ENCODE measurements at places on chromosomes 3 and 15. TPM values are rescaled to one million over a fixed set of nuclear protein-coding genes. Genes with fewer than 3 reads are reported as not detected.
A peak's percentile ranks its signal among the peaks of the same experiment; 100 is the strongest.

RPL39L gene
- 14.5 TPM for total RNA-seq

XCR1 gene
- total RNA-seq = not detected

TKT gene
- 181 TPM for total RNA-seq

- no peaks in the 10 kb centered on the region for H3K27me3 ChIP-seq
- H3K36me3 ChIP-seq = peaks cover 34% of the 10 kb centered on the region
- no peak for DNase-seq
- no peak overlapping the region for H3K4me3 ChIP-seq
- H3K27ac ChIP-seq = no peak overlapping the region
These were observed 49.7 kb downstream of the KLHL25 start for GRCh38 chr15:85745023-85745422.

GRCh38 chr15:61079529-61079928, 149.6 kb downstream of the RORA start:
- H3K27ac ChIP-seq = no peak overlapping the region
- no peak overlapping the region for H3K4me3 ChIP-seq
- peaks cover 25% of the 10 kb centered on the region for H3K4me1 ChIP-seq
- DNase-seq = no peak

- H3K4me3 ChIP-seq = no peak overlapping the region
- H3K27me3 ChIP-seq = no peaks in the 10 kb centered on the region
- DNase-seq = no peak
- H3K36me3 ChIP-seq = peaks cover 8% of the 10 kb centered on the region
- peaks cover 5% of the 10 kb centered on the region for H3K4me1 ChIP-seq
- no peak overlapping the region for H3K27ac ChIP-seq
These were observed 38.3 kb downstream of the PXYLP1 start for GRCh38 chr3:141269961-141270360.

DNA sequence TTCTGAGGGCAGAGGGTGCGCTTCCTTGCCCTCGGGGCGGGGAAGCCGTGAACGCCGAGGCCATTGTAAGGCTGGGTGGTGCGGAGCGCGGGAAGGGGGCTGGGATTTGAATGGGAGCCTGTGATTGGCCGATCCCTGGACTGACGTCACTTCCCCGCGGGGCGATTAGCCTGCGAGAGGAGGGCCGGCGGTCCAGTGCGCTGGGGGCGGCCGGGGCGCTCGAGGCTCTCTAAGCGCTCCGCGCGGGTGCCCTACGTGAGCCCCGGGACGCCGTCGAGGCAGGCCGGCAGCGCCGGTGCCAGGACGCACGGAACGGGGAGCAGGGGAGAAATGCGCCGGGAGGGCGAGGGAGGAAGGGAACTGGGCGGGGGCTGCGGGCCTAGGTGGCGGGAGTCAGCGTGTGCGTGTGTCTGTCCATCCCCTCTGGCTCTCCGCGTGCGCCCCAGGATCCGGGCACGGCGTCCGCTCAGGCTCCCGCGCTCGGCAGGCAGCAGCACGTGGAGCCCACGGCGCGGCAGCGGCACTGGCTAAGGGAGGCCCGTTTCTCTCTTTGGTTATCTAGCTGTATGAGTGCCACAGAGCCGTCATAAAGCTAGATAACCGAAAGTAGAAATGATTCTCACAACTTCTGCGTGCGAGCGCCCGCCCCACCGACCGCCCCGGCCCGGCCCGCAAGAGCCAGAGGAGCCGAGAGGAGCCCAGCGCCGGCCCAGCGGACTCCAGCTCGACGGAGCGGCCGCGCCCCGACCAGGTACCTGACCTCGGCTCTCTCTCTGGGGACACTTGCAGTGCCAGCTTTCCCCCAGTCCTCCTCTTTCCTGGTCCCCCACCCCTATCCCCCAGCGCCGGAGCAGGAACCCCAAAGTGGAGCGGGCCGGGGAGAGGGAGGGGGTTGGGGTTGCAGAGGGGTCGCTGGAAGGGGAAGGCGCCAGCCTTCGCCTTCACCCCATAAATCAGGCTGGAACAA, 33.1 kb upstream of the POLG start:
- peak overlapping the region; percentile 26 for H3K4me3 ChIP-seq
- no peaks in the 10 kb centered on the region for H3K36me3 ChIP-seq
- H3K27ac ChIP-seq = no peak overlapping the region
- no peak for DNase-seq

- no peaks in the 10 kb centered on the region for H3K27me3 ChIP-seq
- H3K4me3 ChIP-seq = no peak overlapping the region
- no peak overlapping the region for H3K27ac ChIP-seq
- H3K4me1 ChIP-seq = peaks cover 22% of the 10 kb centered on the region
These were observed 17.2 kb upstream of the CD200 start for GRCh38 chr3:112315791-112316190.

DNA sequence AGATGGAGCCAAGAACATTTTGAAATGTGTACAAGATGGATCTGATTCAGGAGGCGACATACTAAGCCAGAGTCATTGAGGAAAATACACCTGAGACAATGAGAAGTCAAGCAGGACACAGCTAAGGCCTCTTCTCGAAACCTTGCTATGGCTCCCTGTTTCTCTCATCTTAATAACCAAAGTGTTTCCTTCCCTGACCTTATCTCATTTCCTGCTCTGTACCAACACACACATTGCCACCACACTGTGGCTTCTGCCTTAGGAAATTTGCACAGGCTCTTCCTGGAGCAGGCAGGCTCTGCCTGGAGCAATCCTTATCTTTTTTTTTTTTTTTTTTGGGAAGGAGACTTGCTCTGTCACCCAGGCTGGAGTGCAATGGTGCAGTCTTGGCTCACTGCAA, 36.6 kb downstream of the OXSM start:
- no peak overlapping the region for H3K4me3 ChIP-seq
- H3K27me3 ChIP-seq = no peaks in the 10 kb centered on the region
- H3K4me1 ChIP-seq = peaks cover 18% of the 10 kb centered on the region

- H3K4me1 ChIP-seq = peaks cover 46% of the 10 kb centered on the region
- H3K36me3 ChIP-seq = peaks cover 36% of the 10 kb centered on the region
- no peak overlapping the region for H3K4me3 ChIP-seq
- peak overlapping the region; percentile 51 for H3K27ac ChIP-seq
These were observed 74.9 kb downstream of the TOP2B start for GRCh38 chr3:25589783-25590258.

- peaks cover 18% of the 10 kb centered on the region for H3K4me1 ChIP-seq
- no peak overlapping the region for H3K4me3 ChIP-seq
- H3K27me3 ChIP-seq = no peaks in the 10 kb centered on the region
These were observed 405.8 kb upstream of the ADAMTS9 start for GRCh38 chr3:65093641-65094040.

- H3K27ac ChIP-seq = peak within 1 kb of the TSS; percentile 92
- H3K27me3 ChIP-seq = peaks cover 32% of the 10 kb centered on the region
- no peaks in the 10 kb centered on the region for H3K36me3 ChIP-seq
- peaks cover 8% of the 10 kb centered on the region for H3K4me1 ChIP-seq
- peak within 1 kb of the TSS; percentile 97 for H3K4me3 ChIP-seq
These were observed at the start of gene ERC2 for GRCh38 chr3:56468184-56469106. Gene ERC2, minus strand, starts transcription at chr3:56468467.

DNA sequence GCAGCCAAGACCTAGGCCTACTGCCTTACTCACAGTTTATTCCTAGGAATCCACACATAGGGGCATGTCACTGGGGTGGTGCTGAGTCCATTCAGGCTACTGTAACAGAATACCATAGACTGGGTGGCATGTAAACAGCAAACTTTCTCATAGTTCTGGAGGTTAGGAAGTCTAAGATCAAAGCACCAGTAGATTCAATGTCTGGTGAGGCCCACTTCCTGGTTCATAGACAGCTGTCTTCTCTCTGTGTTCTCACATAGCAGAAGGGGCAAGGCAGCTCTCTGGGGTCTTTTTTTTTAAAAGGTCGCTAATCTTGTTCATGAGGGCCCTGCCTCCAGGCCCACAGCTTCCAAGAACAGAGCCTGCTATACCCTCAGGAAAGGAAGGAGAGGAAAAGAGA, 113.9 kb upstream of the MANF start:
- H3K36me3 ChIP-seq = peaks cover 3% of the 10 kb centered on the region
- no peak overlapping the region for H3K27ac ChIP-seq
- no peak for DNase-seq
- no peaks in the 10 kb centered on the region for H3K4me1 ChIP-seq
- H3K27me3 ChIP-seq = no peaks in the 10 kb centered on the region

DNA sequence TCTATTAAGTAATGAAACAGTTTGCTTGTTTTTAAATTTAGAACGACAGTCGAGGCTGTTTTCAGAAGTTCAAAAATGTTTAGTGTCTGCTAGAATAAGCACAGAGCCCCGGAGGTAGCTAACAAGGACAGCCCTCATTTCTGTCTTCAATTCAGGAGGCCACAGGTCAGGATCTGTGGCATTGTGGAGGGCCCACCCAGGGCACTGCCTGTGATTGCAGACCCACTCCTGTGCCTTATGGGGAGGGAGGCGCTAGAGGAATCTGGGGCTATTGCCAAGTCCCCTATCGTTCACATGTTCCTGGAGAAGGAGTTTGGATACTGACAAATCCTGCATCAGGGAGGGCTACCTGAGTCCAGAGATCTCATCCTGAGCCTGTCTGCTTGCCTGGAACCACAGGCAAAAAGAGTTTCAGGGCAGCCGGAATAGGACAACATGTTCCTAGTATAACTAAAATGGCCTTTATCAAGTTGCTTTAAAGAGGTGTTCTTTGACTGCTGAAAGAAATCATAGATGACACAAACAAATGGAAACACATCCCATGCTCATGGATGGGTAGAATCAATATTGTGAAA, 141.5 kb upstream of the ROPN1 start:
- no peaks in the 10 kb centered on the region for H3K27me3 ChIP-seq
- no peaks in the 10 kb centered on the region for H3K36me3 ChIP-seq
- H3K4me3 ChIP-seq = no peak overlapping the region
